ENCODE measurements at places on chromosomes 7 and 10.

DNA sequence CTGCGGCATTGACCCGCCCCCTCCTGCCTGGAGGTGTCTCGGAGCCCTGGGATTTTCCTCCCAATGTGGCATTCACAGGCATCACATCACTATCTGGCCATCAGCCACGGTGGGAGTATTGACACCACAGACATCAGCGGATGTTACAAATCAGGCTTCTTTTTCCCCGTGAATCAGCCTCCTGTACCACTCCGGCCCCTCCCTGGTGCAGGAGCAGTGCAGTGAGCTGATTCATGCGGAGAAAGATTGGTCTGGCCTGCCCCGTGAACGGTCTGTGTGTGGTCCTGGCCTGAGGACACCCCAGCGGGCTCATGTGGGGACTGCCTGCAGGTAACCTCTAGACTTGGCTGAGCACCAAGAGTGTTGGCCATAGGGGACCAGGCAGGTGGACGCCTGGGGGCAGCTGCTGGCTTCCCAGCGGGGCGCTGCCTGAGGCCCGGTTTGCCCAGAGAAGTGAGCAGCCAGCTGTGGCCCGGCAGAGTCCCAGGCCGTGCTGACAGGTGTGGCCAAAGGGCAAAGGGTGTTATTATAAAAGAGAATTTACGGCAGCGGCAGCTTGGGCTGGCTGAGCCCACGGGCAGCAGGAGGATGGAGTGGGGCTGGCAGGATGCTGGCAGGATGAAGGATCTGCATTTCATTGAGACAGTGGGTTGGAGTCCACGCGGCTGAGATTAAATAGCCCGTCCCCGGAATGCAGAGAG is 32.1 kb upstream of the GNA12 start:
- no peak for DNase-seq

DNA sequence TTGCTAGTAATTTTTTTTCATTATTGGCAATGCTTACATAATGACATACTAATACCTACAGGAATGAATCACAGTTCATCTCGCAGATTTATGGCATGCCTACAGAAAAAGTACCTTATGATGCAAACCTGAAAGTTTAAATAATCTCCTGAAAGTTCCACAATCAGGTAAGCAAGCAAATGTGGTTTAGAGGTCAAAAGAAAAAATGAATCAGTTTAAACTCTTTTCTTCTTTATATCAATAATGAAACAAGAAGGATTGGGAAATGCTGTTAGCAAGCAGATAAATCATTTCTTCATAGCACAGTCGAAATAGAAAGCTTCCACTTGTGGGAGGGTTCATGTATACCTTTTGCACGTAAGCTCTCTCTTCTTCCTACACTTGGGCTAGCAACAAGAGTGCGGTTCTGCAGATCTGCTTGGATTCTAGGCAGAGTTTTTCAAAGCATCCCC is 53.7 kb upstream of the MTPN start:
- DNase-seq = no peak

DNA sequence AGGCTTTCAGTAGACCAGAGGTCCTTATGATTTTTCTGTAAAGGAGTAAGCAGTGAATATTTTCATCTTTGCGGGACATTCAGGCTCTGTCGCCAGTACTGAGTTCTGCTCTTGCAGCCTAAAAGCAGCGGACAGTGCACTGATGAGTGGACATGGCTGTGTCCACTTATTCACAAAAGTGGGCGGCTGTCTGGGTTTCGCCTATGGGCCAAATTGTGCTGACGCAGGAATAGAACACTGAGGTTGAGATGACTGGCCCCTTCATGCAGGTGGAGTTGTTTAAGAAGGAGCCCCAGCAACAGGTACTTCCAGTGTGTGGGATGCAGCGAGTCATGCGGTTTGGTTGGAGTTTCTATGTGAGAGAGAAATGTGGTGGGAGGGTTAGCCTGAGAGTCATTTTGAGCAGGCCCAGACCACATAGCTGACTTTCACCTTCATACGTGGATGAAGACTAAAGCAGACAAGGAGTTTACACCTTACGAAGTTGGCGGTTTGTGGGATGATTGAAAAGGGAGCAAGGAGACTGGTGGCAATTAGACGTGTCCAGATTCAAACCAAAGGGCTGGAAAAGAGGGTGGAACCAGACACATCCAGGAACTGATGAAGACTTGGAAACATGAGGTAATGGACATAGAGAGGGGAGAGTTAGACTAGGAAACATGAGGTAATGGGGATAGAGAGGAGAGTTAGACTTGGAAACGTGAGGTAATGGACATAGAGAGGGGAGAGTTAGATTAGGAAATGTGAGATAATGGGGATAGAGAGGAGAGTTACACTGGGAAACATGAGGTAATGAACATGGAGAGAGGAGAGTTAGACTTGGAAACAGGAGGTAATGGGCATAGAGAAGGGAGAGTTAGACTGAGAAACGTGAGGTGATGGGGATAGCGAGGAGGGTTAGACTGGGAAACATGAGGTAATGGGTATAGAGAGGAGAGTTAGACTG is 38.2 kb downstream of the WDR37 start:
- DNase-seq = no peak

DNA sequence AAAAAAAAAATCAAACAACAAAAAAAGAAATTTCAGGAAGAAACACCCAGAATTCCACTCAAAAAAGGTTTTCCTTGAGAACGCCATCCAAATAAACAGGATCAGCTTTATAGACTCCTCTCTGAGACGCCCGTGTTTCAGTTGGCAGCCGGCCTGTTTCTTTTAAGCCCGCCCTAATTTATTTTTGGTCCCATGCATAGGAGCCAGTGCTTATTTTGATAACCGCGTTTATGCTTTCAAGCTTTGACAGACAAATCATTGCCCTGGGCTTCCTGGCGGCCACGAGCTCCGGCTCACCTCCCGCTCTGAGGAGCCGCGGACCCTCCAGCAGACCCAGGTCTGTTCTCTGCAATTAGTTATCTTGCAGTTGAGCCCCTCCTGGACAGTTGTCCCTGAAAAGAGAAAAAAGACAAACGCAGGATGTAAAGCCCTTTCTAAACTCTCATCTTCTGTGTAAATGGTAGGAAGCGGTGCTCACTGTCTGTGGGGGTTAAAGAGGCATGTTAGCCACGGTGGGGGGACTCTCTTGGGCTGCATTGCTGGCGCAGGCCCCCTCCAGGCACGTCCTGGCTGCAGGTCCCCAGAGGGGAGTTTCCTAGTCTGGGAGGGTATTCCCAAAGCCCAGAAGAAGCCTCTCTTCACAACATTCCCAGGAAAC is 22.2 kb upstream of the UNCX start:
- DNase-seq = no peak

DNA sequence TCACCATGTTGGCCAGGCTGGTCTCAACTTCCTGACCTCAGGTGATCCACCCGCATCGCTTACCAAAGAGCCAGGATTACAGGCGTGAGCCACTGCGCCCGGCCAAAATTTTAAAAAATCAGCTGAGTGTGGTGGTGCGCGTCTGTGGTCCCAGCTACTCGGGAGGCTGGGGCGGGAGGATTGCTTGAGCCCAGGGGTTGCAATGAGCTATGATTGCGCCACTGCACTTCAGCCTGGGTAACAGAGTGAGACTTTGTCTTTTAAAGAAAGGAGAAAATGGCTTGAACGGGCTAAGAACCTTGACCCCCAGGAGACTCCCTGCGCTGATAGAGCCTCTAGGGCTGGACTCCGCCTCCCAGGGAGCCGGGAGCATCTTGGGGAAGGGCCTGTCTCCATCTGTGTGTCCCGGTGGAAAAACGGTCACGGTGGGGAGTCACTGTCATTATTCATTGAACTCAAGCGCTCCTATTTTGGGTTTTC is 760 bp upstream of the KCTD7 start:
- no peak for DNase-seq

- DNase-seq = no peak
Observed at GRCh38 chr10:80518143-80518806, 19.4 kb upstream of the SH2D4B start.

GRCh38 chr7:133650069-133650468 is 397.2 kb downstream of the EXOC4 start:
- no peak for DNase-seq

GRCh38 chr10:99172128-99172738 is 63.4 kb downstream of the HPSE2 start:
- no peak for DNase-seq

- DNase-seq = no peak
Observed at GRCh38 chr10:43391496-43391895, 17.5 kb downstream of the HNRNPF start.

DNA sequence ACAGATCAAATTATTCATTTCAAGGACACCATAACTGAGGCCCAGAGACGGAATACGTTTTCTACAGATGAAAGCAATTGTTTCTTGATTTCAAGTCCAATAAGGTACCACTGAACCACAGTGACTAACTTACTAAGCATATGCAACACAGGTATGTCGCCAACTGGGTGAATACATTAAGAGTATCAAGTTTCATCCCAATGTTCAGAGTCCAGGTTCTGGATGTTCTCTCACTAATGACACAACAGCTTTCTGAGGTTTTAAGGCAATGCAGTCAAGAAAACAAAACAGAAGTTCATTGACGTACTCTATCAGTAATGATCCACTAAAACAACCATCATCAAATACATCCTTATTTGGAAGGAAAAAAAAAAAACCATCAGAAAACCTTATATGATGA is 35.8 kb downstream of the NSUN6 start:
- DNase-seq = no peak

- no peak for DNase-seq
Observed at GRCh38 chr10:11036424-11037011, 18.8 kb downstream of the CELF2 start.

DNA sequence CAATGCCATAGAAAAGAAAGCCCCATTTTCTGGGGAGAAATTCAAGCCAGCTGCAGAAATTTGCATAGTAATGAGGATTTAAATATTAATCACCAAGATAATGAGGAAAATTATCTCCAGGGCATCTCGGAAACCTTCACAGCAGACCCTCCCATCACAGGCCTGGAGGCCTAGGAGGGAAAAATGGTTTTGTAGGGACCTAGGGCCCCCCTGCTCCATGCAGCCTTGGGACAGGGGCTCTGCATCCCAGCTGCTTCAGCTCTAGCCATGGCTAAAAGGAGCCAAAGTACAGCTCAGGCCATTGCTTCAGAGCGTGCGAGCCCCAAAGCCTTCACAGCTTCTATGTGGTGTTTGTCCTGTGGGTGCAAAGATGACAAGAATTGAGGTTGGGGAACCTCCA is 46.6 kb upstream of the VOPP1 start:
- no peak for DNase-seq

- peak; percentile 72 for DNase-seq
Observed at GRCh38 chr10:92573798-92574547, at the start of gene IDE. TSS of gene IDE (minus strand) at chr10:92574093. CDS start at chr10:92574019, 74 bp downstream.

- no peak for DNase-seq
Observed at GRCh38 chr7:43004082-43004481, 71.9 kb downstream of the MRPL32 start.

GRCh38 chr10:131888186-131888604 is 12.6 kb upstream of the PPP2R2D start:
- DNase-seq = no peak

- DNase-seq = no peak
Observed at GRCh38 chr10:44383749-44384600, 922 bp downstream of the CXCL12 start.

DNA sequence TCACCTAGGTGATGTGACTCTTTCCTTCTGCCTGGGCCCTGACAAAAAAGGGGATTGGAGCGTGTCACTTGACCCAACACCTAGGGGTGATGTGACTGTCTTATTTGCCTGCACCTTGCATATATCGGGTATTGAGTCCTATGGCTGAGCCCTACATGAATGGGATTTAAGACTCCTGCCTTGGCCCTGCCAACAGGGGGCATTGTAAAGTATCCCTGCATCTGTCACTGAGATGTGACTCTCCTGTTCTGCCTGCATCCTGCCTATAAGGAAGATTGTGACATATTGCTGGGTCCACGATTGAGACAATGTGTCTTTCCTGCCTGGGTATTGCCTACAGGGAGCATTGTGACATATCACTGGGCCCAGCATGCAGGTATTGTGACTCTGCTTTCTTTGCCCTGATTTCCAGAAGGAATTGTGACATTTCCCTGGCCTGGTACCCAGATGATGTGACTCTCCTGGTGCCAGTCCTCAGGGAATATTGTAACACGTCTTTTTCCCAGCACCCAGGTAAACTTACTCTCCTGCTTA is 14.2 kb upstream of the ZNF107 start:
- no peak for DNase-seq

DNA sequence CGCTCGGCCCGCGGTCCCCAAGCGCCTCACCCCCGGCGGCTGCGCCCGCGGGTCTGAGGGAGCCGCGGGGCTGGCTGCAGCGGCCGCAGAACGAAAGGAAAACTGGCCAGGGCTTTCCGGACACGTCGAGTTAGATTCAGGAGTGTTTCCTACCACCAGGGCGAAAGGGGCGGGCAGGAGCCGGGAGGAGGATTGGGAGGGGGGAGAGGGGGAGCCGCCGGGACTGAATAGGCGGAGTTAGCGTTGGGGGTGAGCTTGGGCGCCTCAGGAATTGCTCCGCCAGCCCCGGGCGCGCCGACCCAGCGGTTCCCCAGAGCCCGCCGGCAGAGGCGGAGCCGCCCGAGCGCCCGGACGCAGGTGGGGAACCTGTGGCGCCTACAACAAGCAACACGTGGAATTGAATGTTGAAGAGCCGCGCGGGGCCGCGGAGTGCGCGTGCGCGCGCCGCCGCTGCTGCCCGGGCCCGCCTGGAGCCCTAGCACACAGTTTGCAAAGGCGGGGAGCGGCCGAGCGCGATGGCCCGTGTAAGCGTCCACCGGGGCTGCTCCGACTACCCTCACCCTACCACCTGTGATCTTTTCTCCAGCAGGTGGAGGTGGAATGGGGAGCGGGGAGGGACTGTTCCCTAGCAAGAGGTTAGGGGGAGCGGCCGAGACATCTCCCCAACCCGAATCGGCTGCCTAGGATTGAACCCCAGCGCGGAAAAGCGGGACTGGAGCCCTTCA is at the start of gene CADPS2:
TSS of gene CADPS2 (minus strand) at position 104 of the 725 bp plus-strand sequence. CDS start 123 bp downstream, outside the sequence.
- peak; percentile 71 for DNase-seq

- no peak for DNase-seq
Observed at GRCh38 chr7:139830782-139831501, 1.9 kb downstream of the TBXAS1 start.

GRCh38 chr10:44178856-44179255 is 206.0 kb downstream of the CXCL12 start:
- no peak for DNase-seq

DNA sequence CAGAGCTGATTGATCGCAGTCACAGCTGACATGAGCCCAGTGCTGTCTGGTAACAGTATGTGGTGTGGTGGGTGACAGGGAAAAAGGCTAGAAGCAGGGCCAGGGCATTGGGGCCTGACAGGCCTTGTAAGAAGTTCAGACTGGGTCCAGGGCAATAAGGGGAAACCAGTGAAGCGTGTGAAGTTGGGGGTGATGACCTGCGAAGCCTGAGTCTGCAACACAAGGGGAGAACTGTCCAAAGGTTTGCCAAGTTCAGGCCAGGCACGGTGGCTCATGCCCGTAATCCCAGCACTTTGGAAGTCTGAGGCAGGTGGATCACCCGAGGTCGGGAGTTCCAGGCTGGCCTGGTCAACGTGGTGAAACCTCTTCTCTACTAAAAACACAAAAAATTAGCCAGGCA is 983.9 kb upstream of the ZNF722 start:
- no peak for DNase-seq

GRCh38 chr10:43452356-43452914 is 15.5 kb downstream of the ZNF487 start:
- no peak for DNase-seq

GRCh38 chr7:15561835-15562234 is at the start of gene AGMO:
TSS of gene AGMO (minus strand) at chr7:15562015.
- DNase-seq = peak; percentile 50
